ENCODE measurements at places on chromosomes 5 and 9.

- DNase-seq = no peak
Measured at GRCh38 chr5:20604992-20605391, 617.0 kb upstream of the CDH18 start.

- DNase-seq = no peak
Measured at GRCh38 chr5:50874306-50875001, 208.0 kb downstream of the PARP8 start.

GRCh38 chr9:93587651-93588347 is 11.4 kb downstream of the PHF2 start:
- no peak for DNase-seq

DNA sequence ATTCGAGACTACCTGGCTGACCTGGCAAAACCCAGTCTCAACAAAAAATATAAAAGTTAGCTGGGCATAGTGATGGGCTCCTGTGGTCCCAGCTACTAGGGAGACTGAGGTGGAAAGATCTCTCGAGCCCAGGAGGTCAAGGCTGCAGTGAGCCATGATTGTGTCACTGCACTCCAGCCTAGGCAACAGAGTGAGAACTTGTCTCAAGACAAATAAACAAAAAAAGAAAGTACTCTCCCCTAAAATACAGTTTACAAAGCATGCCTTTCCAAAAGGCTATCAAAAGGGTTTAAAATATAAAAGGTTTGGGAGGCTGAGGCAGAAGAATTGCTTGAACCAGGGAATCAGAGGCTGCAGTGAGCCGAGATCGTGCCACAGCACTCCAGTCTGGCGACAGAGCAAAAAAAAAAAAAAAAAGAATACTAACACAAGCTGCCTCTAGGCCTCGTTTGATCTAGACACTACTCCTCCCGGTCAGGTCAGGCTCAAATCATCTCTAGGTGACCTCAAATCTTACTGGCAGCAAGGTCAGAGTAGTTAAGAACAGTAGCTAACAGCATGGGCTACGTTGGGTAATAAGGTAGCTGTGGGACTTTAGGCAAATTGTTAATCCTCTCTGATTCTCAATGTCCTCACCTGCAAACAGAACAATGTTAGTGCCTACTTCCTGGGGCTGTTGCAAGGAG is 9.3 kb downstream of the NAIF1 start:
- DNase-seq = no peak
